OCI-LY7 (cell line): ENCODE measurements at places on chromosomes 13 and 19. TPM values are rescaled to one million over a fixed set of nuclear protein-coding genes. Genes with fewer than 3 reads are reported as not detected.

LHFPL6 gene
- total RNA-seq, result 15.1 and 19.7 TPM in 2 replicates

GPR18 gene
- total RNA-seq, result 10.9 and 15.1 TPM in 2 replicates

STOML3 gene
- total RNA-seq, result not detected in 2 replicates

POP4 gene
- total RNA-seq, result 73.6 and 83.5 TPM in 2 replicates

ESD gene
- total RNA-seq, result 41.6 and 44.1 TPM in 2 replicates

KCNC3 gene
- total RNA-seq, result 21.7 and 23.4 TPM in 2 replicates

CNFN gene
- 0.81 and 0.95 TPM in 2 replicates for total RNA-seq

ZNF726 gene
- total RNA-seq, result 24.9 and 30.6 TPM in 2 replicates

TNNT1 gene
- total RNA-seq, result 11.2 and 11.6 TPM in 2 replicates
